ENCODE measurements at places on chromosomes 13 and 19. TPM values are rescaled to one million over a fixed set of nuclear protein-coding genes. Genes with fewer than 3 reads are reported as not detected.

- DNase-seq = no peak
Observed at GRCh38 chr19:40280608-40281221, 4.4 kb downstream of the AKT2 start.

DNA sequence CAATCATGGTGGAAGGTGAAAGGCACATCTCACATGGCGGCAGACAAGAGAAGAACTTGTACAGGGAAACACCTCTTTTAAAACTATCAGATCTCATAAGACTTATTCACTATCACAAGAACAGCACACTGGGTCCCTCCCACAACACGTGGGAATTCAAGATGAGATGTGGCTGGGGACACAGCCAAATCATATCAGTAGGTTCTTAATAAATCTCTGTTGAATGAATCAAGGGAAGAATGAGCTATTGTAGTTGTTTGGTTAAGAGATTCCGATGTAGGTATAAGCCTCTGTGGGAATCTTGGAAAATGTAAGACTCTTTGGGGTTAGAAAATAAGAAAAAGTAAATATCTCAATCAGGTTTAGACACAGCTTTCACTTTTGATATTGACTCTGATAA is 400.2 kb downstream of the KCNRG start:
- no peak for DNase-seq

DNA sequence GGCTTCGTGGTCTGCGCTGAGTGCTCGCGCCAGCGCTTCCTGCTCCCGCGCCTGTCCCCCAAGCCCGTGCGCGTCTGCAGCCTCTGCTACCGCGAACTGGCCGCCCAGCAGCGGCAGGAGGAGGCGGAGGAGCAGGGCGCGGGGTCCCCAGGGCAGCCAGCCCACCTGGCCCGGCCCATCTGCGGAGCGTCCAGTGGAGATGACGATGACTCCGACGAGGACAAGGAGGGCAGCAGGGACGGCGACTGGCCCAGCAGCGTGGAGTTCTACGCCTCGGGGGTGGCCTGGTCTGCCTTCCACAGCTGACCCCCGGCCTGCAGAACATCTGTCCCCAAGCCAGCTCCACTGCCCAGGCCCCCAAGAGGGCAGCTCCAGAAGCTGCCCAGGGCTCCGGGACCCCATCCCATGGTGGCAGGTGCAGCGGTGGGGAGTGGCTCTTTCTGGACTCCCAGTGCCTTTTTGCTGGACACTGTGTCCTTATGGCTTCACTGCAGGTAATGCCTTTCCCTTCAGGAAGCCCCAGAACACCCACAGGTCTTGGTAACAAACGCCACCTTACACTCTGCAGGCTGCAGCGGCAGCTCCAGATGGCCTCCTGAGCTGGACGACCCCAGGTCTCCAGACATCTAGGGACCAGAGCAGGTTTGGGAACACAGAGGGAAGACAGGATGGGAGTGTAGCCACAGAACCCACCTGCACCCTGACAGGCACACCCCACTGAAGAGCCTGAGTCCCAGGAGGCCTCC is 9.3 kb downstream of the PLEKHF1 start:
- DNase-seq = no peak

- no peak for DNase-seq
Observed at GRCh38 chr13:30787738-30788525, 52.6 kb downstream of the ALOX5AP start.

- peak; percentile 50 for DNase-seq
Observed at GRCh38 chr13:46492946-46493345, 60.0 kb upstream of the LRCH1 start.

GRCh38 chr13:33743438-33744368 is 74.2 kb upstream of the RFC3 start:
- DNase-seq = no peak

DNA sequence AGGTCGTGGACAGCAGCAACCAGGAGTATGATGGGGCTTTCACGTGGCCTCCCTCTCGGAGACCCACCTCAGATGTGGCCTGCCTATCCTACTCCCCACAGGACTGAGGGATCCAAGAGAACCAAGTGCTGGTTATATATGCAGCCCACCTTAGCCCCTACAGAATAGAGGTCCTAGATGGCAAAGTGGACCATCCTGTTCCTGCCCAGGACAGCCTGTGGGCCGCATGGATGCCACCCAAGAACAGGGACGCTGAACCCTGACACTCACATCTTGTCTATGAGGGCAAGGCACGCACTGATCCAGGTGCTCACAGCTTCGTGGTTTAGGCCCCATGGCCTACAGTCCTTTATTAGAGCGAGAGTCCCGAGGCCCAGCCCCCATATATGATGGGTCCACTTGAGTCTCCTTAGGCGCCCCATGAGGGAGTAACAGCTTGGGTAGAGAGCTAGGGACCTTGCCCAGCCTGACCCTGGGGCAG is 1.5 kb upstream of the SLC27A5 start:
- DNase-seq = no peak

- no peak for DNase-seq
Observed at GRCh38 chr13:41467425-41467945, 10.1 kb downstream of the RGCC start.

GRCh38 chr13:113448545-113448884 is 4.8 kb downstream of the ADPRHL1 start:
- no peak for DNase-seq

DNA sequence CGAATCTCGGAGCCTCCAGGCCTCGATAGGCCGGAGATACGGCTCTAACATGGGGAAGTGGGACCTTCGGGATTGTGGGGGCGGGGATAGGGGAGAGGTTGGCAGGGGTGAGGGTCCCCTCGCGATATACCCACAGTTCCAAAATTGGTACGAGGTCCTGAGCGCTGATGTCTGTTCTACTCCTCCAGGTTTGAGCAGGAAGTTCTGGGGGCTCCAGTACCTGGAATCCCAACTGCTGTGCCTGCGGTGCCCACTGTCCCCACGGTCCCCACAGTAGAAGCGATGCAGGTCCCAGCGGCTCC is 447 bp downstream of the RBM42 start:
- no peak for DNase-seq

- no peak for DNase-seq
Observed at GRCh38 chr19:4288091-4288777, 9.2 kb downstream of the SHD start.

DNA sequence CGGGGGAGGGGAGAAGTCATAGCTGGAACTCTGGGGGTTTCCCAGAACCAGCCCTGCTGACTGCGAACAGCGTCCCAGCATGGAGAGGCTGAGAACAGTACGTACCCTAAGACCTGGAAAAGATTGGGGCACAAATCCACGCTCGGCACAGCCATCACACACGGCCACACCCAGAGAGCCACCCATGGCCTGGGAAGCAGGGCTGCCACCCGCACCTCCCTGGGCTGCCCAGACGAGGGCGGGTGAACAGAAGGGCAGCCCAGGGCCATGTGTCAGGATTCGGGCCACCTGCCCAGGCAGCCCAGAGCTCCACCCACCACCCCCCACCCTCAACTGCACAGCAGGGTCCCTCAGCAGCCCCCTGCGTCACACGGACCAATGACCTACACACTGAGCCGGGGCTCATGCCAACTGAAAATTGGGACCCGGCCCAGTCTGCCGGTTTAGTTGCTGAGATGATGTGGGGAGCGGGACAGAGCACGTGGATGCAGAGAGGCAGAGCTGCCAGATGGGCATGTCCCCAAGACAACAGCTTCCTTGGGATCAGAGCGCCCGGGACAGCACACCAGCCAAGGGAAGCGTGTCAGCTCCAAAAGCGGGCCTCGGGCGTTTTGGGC is 8.5 kb downstream of the UBXN6 start:
- no peak for DNase-seq

Gene ZNF382
- total RNA-seq = 9.2 TPM

Gene ZNF555
- total RNA-seq = 11.4 TPM

Gene PCDH9
- 12.0 TPM for total RNA-seq

Gene RYR1
- total RNA-seq = 5.7 TPM

Gene TFDP1
- 38.8 TPM for total RNA-seq
